ENCODE measurements at places on chromosomes 2 and 18. TPM values are rescaled to one million over a fixed set of nuclear protein-coding genes. Genes with fewer than 3 reads are reported as not detected.

ZBTB7C gene
- 1.3 TPM for total RNA-seq

MC5R gene
- not detected for total RNA-seq

DNA sequence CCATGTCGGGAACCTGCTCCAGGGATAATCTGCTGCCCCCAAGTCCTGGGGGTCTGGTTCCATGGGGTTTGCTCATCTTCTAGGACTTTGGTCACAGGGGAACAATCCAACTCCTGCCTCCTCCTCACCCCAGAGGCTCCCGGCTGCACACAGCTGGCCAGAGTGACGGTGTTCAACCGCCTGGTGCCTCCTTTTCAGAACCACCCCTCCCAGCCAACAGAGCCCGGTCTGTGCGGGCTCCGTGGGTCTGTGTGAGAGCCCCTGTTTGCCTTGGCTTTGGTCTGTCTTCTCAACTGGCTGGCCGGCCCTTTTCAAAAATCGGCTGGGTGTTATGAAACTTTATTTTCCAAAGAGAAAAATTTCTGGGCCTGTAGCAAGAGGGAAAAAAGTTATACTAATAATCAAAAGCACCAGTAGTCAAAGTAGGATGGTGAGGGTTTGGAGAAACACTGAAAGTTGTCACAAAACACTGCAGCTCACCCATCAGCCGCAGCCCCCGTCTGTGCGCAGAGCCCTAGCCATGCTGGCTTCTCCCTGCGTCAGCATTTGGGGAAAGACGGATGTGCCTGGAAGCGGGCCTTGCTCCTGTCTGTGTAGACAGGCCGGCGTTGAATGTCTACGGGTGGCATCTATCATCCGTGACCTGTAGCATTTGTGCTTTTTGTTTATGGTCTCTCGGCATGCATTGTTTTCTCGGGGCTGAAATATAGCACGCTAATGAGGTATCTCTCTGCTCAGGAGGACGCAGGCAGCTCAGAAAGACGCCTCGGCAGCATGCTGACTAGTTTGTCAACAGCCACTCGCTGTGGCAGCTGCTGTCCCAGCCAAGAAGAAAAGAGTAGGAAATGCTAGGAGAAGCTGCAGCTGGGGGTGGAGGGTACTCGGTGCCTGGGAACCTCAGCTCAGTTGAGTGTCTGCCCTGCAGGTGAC lies 138.6 kb downstream of the GLI2 start:
- no peaks in the 10 kb centered on the region for H3K27me3 ChIP-seq
- H3K4me3 ChIP-seq, result no peak overlapping the region
- H3K27ac ChIP-seq, result no peak overlapping the region
- H3K36me3 ChIP-seq, result no peaks in the 10 kb centered on the region

GRCh38 chr2:122003196-122003940 lies 247.9 kb downstream of the TSN start:
- no peaks in the 10 kb centered on the region for H3K4me1 ChIP-seq
- DNase-seq, result no peak
- no peak overlapping the region for H3K27ac ChIP-seq
- H3K27me3 ChIP-seq, result no peaks in the 10 kb centered on the region
- H3K36me3 ChIP-seq, result no peaks in the 10 kb centered on the region

DNA sequence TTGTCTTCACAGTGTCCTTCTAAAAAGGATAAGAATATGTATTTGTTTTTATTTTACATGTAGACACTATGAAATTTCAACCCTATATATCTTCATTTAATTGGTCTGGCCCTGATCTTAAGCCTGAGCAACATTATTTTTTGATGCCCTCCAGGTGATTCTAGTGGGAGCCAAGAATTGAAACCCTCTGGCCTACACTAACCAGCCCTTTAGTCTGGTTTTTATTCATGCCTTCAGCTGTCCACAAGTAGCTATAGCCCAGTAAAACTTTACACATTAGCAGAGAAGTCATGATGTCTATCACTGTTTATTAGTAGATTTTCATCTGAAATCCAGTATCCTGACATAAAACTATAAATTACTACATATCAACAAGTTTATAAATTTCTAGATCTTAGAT lies 52.7 kb upstream of the UBXN4 start:
- no peak for DNase-seq
- no peak overlapping the region for H3K4me3 ChIP-seq
- H3K4me1 ChIP-seq, result peaks cover 4% of the 10 kb centered on the region
- no peaks in the 10 kb centered on the region for H3K27me3 ChIP-seq
